ENCODE measurements at places on chromosomes 2 and 18.

- no peak for DNase-seq
Measured at GRCh38 chr2:172081221-172082022, 3.9 kb upstream of the DLX1 start.

- no peak for DNase-seq
Measured at GRCh38 chr2:235391921-235392615, 101.8 kb upstream of the AGAP1 start.

- DNase-seq, result no peak
Measured at GRCh38 chr2:136357007-136357380, 239.0 kb upstream of the CXCR4 start.

- DNase-seq, result no peak
Measured at GRCh38 chr18:5817816-5818215, 77.5 kb downstream of the TMEM200C start.

GRCh38 chr2:62257466-62257865 lies 61.6 kb downstream of the B3GNT2 start:
- no peak for DNase-seq

All from substantia nigra (tissue), 51 donors.